ENCODE measurements at places on chromosomes 5 and 9.

DNA sequence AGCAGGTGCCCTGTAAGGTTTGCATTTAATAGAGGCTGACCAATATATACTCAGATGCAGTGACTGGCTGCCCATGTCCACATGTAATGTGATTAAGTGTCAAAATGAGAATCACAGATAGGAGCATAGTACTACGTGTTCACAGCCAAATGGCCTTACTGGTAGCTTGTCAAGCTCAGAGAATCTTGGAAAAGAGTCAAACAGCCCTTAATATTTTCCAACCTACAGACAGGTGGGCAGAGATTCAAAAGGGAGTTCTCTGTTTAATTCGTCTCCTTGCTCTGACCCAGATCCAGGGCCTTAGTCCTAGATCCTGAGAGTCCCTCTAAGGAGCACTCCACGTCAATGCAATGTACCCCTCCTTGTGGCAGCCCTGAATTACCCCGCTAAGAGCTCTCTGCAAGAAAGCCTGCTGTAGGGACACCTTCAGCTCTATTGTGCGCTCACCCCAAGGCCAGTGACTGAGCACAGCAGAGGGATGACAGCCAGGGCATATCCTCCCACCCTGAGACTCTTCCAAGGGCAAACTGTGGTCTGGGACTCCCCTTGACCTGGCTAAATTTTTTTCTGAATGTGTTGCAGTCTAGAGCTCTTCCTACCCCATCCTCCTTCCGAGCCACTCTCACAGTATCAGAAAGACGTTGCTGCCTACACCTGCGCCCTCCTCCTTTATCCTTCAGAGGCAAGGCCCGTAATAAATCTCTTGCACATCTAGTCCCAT is 159.2 kb downstream of the SNCAIP start:
- no peak for DNase-seq

DNA sequence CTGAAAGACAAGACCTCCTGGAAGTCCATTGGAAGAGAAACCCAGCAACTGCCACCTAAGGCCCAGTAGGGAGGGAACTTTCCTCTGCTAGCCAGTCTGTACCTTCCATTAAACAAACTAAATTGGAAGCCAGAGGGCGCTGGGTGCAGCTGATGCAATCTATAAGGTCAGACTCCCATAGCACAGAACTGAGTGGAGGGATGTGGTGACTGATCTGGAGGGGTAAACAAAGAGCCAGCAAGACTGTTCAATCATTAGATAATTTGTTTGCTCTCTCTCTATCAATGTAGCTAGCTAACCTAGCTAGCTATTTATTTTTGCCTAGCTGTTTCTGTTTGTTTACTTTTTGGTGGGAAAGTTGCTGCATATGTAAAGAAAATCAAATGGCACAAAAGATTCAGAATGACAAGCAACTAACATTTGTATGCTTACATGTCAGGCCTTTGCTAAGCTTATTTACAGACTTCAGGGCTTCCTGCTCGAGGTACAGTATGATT is 291.8 kb upstream of the DAB2 start:
- peak; percentile 27 for DNase-seq

DNA sequence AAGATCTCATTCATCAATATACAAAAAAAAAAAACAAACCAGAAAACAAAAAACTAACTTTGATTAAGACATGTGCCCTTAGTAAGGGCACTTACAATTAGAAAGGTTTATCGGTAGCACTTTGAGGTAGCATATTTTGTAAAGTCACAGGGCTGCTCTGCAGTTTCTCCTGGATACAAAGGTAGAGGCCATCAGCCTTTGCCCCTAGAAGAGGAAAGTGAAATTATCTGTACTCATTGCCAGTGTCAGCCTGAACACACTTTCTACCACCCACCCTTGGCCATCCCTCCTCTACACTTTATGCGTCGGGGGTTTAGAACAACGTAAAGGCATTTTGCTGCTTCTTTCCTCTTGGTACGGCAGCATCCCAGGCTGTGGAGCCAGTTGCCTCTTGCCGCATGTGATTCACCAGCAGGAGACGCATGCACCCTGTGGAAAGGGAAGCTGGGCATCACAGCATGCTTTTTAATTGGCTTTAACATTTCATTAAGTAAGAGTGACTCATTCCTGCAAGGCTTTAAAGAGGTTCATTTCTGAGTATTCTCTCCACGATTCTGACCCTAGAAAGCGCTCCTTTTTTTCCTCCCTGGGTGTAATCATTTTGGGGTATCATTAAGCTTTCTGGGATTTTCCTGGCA is 84.6 kb downstream of the CEMIP2 start:
- DNase-seq = no peak

DNA sequence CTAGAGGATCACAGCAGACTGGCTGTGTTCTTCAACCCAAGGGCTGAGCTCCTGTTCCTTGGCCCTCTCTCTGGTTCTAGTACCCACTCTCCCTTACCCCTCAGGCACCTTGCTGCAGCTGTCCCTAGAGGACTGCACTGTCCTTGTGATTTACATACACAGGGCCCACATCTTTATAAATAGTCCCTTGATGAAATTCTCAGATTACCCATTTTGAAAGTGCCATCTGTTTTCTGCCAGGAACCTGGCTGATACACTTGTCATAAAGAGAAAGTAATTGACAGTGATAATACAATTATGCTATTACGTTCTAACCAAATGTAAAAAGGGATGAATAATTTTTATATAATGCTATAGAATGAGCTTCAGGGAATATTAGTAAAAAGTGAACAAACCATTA is 16.5 kb upstream of the SPARC start:
- DNase-seq = no peak

DNA sequence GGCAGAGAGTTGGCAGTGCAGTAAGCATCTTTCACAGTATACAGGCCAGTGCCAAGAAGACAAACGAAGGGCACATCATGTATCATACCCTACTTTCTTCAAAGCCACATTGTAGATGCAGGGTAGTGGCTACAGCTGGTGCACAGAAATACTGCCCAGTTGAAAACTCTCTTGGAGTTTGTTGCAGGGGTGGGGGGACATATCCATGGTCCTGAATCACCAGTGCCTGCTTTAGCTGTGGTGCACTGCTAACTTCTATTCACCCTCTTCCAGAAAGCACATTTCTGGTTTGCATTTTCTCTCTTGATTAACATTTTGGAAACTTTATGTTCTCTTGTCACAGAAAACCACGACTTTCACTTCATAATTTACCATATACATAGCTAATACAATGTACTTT is 196.6 kb downstream of the PAPPA start:
- no peak for DNase-seq

DNA sequence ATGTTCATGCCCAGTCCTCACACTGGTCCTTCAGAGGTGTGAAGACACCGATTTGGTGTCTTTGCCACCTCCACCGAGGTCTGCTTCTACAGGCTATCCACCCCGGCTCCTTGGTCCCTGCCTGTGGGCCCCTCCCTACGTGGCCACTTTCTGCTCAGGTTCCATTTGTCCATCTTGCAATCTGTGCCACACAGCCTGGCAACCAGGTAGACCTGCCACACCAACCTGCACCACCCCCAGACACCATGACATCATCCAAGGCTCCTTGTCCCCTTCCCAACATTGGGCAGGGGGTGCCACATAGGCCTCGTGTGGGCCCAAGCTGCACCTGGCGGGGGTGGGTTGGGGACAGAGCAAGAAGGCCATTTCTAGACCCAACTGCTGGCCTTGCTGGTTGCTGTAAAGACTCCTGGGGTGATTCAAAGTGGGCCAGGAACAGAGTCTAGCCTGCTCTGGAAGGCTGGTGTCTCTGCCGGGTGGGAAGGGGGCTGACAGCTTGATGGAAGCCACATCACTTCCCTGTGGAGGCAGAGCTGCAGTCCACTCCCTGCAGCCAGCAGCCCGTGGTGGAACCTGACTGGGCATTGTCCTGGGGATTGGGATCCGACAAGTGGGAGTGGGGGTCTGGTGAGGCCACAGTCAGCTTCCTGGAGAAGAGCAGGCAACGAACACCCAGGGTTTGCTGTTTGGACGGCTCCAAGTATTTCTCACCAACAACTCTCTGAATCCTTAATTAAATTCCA is 65.8 kb upstream of the SLC25A51 start:
- DNase-seq = no peak

- no peak for DNase-seq
Measured at GRCh38 chr5:78922879-78923621, 62.1 kb downstream of the ARSB start.

DNA sequence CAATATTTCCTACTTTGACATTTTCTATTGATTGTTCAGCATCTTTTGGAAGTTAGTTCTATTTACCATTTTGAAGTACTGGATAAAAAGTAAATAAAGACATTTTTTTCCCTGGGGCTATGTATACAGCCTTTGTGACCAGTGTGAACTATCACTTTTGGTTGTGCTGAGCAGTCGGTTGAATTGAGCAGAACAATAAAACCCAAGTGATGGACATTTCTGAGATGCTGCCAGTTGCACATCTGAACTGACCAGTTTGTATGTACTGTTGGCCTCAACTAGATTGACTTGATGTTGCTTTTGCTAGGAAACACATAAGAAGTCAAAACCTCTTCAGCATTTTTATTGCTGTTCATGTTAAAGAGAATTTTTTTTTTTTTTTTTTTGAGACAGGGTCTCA is 260.2 kb upstream of the EFNA5 start:
- no peak for DNase-seq

DNA sequence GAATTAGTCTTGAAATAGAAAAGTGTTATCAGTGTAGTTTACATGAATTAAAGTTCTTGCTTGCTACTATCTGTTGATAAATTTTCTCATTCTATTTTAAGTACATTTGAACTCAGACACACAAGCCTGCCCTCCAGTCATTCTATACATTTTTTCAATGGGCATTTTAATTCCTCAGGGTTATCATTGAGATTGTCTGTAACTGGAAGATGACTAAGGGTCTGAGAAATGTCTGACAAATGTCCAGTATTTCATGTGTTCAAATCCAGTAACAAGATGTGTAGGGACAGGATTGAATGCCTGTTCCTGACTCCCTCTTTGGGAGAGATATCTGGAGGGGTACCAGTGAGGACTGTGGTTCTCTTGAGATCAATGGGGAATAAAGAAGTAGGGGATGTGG is 223.9 kb upstream of the ADAMTSL1 start:
- DNase-seq = no peak

- no peak for DNase-seq
Measured at GRCh38 chr9:107249131-107249533, 33.9 kb upstream of the RAD23B start.

DNA sequence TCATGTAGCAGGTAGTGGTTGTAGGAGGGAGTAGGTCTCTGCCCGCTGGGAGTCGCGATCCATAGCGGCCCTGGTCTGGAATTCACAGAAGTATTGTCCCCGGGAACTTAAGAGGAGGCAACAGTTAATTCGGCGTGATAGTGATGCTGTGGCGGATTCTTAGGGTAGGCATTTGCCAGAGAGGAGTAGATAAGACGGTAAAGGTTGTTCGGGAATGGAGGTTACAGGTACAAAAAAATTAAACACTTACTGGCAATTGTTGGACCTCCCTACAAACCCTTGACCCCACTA is 679 bp downstream of the SMC5 start:
- no peak for DNase-seq

GRCh38 chr5:88954511-88954910 is 71.5 kb upstream of the MEF2C start:
- no peak for DNase-seq

- DNase-seq = no peak
Measured at GRCh38 chr5:176762489-176762888, 47.9 kb upstream of the UNC5A start.

GRCh38 chr5:66840511-66841013 is 244.4 kb downstream of the MAST4 start:
- DNase-seq = peak; percentile 81

GRCh38 chr5:124528838-124529237 is 217.6 kb downstream of the ZNF608 start:
- no peak for DNase-seq

- no peak for DNase-seq
Measured at GRCh38 chr5:555058-555623, 30.9 kb upstream of the SLC9A3 start.

DNA sequence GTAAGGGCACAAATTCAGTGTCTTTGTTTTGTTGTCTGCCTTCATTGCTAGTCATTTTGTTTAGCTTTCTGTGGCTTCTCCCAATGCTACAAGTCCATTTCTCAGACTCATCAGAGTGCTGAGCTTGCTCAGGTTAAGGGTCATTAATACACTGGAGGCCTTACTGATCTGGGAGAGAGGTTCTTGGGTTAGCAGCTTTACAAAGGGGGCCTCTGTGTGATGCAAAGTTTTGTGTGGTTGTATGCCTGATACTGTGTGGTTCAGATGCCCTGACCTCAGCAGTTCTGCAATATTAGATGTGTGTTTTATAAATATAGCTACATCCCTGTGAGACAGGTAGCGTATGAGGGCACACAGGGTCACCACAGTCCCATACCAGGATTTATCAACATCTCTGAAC is 34.8 kb upstream of the SMARCA2 start:
- no peak for DNase-seq

DNA sequence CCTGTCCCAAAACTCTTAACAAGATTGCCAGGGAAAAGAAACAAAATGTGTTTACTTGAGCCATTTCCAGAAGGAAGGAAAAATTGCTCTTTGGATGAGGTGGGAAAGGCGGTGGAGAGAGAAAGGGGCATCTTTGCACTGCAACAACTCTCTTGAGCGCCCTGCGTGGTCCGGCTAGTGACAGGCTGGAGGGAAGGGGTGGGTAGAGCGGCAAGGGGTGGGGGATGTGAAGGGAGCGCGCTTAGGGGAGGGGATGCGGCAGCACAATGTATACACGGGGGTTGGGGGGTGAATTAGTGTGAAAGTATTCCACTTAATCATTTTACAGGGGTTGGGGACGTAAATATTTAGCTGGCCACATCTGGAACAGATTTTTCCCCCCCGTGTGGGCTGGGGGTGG is 1.3 kb downstream of the FGF10 start:
- DNase-seq = no peak

- DNase-seq = no peak
Measured at GRCh38 chr5:180782748-180783147, 19.9 kb downstream of the MGAT1 start.

DNA sequence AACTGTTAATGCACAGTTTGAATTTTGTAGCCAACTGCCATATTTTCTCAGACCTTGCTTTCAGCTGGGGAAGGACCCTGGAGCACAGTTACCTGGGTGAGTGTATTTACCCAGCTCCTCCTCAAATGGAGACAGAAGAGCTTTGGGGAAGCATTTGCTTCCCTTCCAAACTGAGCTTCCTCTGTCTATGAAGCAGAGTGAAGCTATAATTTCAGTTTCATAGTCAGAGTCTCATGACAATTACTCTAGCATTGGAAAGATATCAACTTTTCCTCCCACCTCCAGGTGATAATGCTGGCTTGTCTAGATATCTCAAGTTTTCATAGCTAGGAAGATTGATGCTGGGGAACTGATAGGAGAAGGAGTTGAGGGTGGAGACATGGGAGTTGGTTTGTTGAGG is 406.4 kb upstream of the CLINT1 start:
- no peak for DNase-seq

GRCh38 chr9:10172476-10172875 is 440.3 kb downstream of the PTPRD start:
- no peak for DNase-seq

DNA sequence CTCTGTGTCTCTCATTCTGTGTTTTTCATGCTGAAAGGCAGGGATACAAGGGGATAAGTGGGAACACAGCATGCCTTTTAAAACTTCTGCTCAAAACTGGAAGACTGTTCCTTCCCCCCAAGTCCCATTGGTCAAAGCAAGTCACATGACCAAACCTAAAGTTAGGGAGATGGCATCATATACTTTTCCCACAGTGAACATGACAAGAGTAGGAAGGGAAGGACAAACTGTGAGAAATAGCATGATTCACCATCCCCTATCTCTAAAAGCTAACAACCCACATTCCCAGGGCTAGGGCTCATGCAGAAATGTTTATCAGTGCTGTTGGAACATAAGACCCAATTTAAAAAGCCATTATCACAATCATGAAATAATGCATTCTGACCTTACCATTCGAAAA is 24.2 kb upstream of the SHISAL2B start:
- no peak for DNase-seq

- no peak for DNase-seq
Measured at GRCh38 chr5:136094913-136095641, 37.6 kb upstream of the SMAD5 start.

All from bone marrow (tissue), 2 donors.